Effector CD4-positive, alpha-beta T cell (primary cell): ENCODE measurements at places on chromosomes 13 and 19.

DNA sequence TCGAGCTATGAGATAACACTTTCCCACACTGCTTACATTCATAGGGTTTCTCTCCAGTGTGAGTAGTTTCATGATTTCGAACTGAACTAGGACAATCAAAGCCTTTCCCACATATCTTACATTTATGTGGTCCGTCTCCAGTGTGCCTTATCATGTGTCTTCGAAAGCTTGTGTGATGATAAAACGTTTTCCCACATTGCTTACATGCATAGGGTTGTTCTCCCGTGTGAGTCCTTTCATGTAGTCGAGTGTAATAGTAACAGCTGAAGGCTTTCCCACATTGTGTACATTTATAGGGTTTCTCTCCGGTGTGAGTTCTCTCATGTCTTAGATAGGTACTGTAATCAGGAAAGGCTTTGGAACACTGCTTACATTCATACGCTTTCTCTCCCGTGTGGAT lies 16.3 kb downstream of the ZNF823 start:
- DNase-seq: no peak

DNA sequence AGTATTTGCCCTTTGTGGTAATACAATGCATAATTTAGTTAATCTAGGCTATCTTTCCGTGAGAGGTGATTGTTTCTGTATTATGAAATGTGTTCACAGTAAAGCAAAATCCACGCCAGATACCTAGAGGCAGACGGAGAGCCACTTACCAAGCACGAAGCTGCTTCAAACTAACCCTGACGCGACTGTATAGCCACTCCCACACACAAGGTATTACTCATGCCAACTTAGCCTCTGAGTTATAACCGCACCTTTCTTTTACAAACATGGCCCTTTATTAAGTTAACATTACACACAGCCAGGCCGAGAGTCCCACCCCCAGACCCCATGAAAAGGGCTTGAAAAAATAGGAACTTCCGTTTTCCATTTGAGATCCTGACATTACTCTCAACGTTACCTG lies 185.7 kb downstream of the ABCC4 start:
- no peak for DNase-seq

GRCh38 chr13:65497265-65497664 lies 1732.9 kb downstream of the PCDH9 start:
- DNase-seq: no peak

GRCh38 chr19:12985049-12985776 lies 10.1 kb upstream of the NFIX start:
- DNase-seq: no peak

DNA sequence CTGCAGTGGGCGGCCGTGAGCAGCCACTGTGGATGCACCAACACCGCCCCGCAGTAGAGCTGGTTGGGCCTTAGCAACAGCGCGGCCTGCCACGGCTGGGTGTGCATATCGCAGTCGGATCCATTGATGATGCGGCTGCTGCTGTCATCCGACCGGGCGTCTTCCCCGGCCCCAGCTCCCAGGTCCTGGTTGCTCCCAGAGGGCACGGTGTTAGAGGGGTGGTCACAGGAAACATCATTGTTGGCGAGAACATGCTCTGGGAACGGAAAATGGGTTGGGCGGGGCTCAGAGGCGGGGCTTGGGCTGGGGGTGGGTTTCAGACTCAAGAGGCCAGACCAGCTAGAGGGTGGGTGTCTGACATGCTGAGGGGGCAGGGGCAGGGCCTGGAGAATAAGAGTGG lies 3.0 kb downstream of the KLK5 start:
- no peak for DNase-seq

DNA sequence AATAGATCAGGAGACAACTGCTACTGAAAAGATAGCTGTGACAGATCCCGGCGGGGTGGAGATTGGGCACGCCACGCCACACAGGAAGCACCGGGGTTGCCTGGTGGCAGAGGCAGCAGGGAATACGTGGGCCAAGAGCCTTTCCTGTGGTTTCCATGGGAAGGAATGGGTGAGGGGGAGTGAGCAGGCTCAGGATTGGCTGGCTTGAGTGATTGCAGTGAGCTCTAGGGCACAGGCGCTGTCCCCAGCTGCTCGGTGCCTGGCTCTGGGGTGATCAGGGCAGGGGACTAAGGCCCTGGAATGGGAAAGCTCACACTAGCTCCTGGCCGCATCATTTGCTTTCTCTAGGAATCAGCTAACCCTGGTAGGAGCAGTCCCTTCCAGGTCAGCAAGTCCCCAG lies 166.1 kb downstream of the USP12 start:
- DNase-seq: no peak

- peak; percentile 69 for DNase-seq
These were observed 11.6 kb upstream of the NFIX start for GRCh38 chr19:12983542-12984142.
